Right ventricle myocardium superior (tissue), 1 donor: ENCODE measurements at places on chromosomes 2 and 18. TPM values are rescaled to one million over a fixed set of nuclear protein-coding genes. Genes with fewer than 3 reads are reported as not detected.

RFX8 gene
- not detected for total RNA-seq

TBR1 gene
- total RNA-seq: not detected

RPRM gene
- not detected for total RNA-seq

CRACDL gene
- 4.4 TPM for total RNA-seq

DPP10 gene
- total RNA-seq: 0.32 TPM

ST8SIA5 gene
- 1.5 TPM for total RNA-seq

COL4A4 gene
- 10.3 TPM for total RNA-seq

SRD5A2 gene
- not detected for total RNA-seq

ADD2 gene
- total RNA-seq: 2.0 TPM

CPSF3 gene
- total RNA-seq: 14.0 TPM

SPHKAP gene
- 113 TPM for total RNA-seq

HOXD8 gene
- total RNA-seq: 0.32 TPM

SATB2 gene
- total RNA-seq: 1.3 TPM

RGPD3 gene
- 0.08 TPM for total RNA-seq

CDH7 gene
- not detected for total RNA-seq

DNA sequence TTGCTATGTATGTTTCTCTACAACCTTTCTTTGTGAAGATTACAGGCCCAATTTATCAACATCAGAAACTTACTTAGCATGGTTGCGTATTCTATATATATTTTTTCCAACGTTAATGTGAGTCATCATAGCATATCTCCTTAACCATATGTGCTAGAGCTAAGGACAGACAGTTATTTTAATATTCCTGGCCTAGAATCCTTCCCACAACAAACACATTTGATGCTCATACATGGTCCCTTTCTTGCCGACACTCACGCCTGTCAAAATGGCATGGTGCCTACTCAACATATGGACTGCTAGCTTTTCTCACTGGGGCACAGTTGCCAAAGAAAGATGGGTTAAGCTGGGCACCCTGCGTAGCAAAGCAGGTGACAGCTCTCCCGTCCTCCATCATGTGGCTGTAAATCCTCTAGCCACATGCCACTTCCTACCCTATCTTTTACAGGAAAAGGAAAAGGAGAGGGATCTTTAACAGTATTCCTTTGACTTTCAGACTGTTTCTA is 75.2 kb upstream of the GALNT5 start:
- no peak for DNase-seq

GRCh38 chr2:240127911-240128607 is 8.0 kb downstream of the COPS9 start:
- peak; percentile 9 for DNase-seq

GRCh38 chr2:162002623-162003235 is 71.3 kb downstream of the DPP4 start:
- no peak for DNase-seq

- DNase-seq: no peak
These were observed 52.4 kb upstream of the B3GNT7 start for GRCh38 chr2:231343006-231343710.

- DNase-seq: no peak
These were observed 87.1 kb downstream of the CNTNAP5 start for GRCh38 chr2:124112206-124112605.

GRCh38 chr2:15265889-15266288 is 295.2 kb downstream of the NBAS start:
- DNase-seq: no peak

DNA sequence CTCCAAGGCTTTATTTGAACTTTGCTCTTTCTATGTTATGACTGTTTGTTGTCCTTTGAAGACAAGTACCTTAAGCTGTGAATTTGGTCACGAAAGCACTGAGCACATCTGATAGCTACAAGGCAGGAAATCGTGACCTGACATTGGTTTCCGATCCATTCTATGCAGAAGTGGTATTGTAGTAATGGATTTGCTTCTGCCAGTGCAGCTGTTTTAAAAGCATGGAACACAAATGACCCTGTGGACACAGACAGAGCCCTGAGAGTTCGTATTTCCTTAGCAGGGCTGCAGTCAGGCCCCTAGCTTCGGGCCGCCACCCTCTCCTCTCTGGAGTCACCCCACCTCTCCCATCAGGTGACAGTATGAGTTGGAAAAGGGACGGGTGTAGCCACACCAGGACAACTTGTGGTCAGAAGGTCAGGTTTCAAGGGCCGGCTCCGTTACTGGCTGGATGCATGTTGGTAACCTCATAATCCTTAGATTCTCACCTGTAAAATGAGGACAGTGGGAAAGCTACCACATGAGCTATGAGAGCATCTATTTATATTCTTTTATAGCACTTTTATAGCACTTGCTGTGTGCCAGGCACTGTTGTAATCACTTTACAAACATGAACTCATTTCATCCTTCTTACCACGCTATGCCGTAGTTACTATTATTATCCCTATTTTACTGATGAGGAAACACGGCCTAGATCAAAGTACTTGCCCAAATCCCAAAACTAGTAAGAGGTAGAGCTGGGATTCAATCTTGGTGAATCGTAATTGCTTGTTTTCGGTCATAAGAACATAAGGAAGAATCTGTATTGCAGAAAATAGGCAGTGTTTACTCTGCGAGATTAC is 70.2 kb downstream of the SPATS2L start:
- no peak for DNase-seq

- DNase-seq: no peak
These were observed 110.2 kb upstream of the NOSTRIN start for GRCh38 chr2:168692132-168692744.

- DNase-seq: no peak
These were observed 95.0 kb downstream of the PRPF40A start for GRCh38 chr2:152622219-152622618.

DNA sequence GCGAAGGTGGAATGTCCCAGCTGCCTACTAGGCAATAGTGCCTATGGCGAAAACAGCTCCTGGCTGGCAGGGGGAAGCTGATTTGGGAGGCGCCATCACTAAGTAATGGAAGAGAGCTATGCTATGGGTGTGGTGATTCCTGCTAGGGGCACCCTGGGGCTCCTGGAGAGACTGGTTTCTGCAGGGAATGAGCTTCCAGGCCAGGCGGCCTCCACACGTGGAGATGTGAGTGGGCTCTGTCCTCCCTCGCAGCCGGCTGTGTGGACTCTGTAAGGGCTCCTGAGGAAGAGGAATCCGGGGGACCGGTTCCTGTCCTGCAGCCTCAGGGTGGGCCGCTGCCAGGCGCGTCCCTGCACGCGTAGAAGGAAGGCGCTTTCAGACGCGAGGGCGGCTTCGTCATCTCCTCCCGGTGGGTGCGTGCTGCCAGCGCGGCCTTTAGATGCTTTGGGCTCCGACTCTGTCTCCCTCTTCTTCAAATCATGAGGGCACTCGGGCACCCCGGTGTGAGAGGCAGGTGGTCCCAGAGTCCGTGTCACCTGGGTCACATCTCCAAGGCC is 55.5 kb upstream of the ANKRD62 start:
- DNase-seq: peak; percentile 58

- DNase-seq: no peak
These were observed 46.9 kb upstream of the SMAD7 start for GRCh38 chr18:48997681-48997984.

DNA sequence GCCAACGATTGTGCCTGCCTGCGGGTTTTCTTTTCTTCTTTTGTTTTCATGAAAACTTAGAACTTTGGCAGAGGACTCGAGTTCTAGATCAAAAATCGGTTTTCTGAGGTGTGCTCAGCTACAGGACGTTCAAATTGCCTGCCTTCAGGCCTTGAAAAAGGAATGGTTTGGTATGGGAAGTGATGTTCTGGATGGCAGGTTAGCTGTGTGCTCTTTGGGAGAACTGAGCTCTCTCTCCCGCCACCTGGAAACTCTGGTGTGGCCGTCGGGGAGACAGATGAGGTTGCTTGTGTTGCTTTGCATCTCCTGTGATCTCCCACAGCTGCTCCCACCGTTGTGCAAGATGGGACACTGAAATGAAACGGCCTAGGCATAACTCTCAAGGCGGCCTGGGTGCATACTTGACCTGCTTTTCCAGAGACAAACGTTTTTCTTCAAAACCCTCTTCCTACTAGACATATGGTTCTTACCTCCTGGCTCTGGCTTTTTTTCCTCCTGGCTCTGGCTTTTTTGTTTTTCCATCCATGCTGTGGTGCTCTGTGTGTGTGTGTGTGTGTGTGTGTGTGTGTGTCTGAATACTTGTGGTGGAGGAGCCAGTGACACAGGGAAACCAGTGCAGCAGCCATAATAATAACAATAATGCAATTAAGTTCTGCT is 2.0 kb downstream of the FMNL2 start:
- DNase-seq: no peak

- no peak for DNase-seq
These were observed 248.4 kb downstream of the PID1 start for GRCh38 chr2:229022652-229023051.

DNA sequence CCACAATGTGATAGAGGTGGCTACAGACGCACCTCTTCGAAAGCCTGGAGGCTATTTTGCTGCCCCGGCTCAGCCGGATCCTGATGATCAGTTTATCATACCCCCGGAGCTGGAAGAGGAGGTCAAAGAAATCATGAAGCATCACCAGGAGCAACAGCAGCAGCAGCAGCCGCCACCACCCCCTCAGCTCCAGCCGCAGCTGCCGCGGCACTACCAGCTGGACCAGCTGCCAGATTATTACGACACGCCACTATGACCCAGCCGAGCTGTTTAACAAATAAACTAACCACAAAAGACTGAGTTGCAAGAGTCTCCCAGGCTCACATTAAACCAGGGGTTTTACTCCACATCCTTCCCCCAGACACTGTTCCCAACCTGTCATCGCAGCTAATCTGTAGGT is 263.8 kb downstream of the PHLPP1 start:
- peak; percentile 61 for DNase-seq

GRCh38 chr2:184860744-184861143 is 262.4 kb downstream of the ZNF804A start:
- DNase-seq: no peak

DNA sequence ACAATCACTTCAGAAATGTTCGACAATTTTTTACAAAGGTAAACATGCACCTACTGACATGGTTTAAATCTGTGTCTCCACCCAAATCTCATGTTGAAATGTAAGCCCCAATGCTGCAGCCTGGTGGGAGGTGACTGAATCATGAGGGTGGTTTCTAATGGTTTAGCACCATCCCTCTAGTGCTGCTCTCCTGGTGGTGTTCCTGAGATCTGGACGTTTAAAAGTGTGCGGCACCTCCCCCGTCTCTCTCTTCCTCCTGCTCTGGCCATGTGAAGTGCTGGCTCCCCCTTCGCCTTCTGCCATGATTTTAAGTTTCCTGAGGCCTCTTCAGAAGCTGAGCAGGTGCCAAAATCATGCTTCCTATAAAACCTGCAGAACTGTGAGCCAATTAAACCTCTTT is 28.3 kb downstream of the MAP3K2 start:
- DNase-seq: no peak

GRCh38 chr2:112026509-112026908 is 28.6 kb upstream of the TMEM87B start:
- no peak for DNase-seq

DNA sequence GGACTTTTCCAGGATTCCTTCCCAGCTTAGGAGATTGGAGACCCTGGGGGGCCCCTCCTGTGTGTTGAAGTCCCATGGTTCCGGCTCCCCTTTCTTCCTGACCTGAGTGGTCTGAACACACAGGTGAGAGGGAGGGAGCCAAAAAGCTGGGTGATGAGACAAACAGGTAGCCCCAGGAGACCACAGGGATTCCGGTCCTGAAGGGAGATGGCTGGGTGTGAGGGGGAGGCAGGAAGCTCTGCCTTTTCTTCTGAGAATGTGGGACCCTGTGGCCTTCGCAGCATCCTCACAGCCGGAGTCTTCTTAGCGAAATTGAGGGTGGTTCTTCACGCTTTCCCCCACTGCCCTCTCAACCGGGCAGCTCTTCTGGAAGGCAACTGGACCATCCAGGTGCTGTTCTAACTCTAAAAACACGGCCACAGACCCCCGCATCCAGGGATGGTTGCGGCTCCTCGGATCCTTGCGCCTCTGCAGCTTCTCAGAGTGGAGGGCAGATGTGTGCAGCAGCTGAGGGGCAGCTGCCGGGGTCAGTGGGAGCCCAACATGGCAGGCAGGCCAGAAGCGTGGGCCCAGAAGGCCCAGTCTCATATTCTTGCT is 4.4 kb downstream of the SLC66A3 start:
- no peak for DNase-seq

DNA sequence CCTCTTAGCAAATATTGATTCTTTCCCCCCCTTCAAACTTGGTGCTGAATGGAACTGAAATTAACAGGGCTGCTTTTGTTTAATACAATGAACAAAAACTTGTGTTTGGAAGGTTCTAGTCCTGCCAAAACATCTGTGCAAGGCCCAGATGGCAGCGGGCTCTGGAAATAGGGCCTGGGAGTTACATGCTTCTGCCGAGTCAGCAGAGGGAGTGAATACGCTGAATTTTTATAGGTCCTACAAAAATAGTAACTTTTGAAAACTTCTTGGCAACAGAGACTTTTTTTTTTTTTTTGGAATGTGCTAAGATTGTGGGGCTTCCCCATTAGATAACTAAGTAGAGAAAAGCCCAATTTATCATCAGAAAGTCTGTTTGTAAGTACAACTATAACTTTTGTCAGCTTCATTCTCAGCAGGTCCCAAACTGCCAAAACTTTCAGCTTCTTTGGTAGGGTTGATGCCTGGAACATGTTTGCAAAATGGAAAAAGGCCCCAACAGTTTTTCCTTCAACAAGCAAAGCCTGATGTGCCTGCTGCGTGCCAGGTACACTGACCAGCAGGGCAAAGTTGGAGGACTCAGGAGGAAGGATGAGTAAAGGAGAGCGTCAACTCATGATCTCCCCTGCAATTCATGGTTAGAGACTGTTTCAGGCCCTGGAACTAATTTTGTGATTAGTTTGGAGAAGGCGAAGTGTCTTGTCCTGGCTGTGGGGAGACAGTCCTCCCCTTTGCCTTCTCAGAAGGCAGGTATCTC is 45.1 kb upstream of the HDAC4 start:
- no peak for DNase-seq

- no peak for DNase-seq
These were observed 183.0 kb downstream of the TCF4 start for GRCh38 chr18:55404832-55405465.
